ENCODE measurements at places on chromosomes 13 and 19.

DNA sequence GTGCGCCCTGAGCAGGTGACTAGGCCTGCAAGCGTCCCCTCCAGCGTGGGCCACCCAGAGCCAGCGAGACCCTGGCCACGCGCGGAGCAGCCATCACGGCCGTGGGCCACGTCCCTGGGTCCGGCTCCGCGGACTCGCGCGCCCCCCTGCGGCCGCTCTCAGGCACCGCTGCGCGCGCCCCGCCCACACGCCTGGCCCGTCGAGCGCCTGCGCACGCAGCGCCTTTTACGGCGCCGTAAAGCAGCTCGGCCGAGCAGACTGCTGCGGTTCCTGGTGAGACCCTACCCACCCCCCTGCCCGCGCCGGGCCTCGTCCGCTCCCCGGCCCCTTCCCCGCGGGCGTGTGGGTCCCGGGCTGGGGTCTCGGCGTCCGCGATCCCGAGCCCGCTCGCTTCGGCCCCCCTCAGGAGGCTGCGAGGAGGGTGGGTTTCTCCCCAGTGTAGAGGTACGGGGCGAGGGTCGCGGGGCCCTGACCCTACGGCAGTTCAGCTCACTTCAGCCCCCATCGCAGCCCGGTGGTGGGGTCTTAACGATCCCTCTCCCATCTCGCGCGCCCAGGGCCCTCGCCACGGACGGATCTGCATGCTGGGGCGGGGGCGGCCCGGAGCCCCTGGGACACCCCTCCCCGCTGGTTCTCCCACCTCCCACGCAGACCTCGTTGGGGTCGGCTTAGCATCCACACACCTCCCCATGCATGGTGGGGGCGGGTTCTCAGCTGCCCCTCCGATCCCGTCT, at the start of gene TRAPPC5:
Gene TRAPPC5 (plus strand): TSS at position 228 of the 734 bp plus-strand sequence. CDS start 1,421 bp downstream, outside the sequence.
- DNase-seq: peak; percentile 78

GRCh38 chr19:52094526-52095130, 937 bp downstream of the ZNF841 start:
- no peak for DNase-seq

DNA sequence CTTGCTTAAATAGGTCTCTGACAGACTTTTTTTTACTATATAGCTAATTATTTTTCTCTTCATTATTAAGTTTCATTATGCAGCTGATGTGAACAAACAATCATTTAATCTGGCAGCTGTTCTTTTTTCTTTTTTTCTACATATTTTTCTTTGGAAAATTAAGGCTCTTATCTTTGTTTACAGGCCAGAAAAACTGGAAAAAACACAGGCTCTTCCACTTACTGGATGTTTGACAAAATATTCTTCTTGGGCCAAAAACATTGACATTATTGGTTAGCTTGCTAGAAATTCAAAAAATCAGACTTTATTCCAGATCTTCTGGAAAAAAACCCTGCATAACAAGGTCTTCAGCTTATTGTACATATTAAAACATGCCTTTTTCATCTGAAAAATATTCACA, 15.7 kb downstream of the ZNF66 start:
- DNase-seq: no peak

- peak; percentile 18 for DNase-seq
These were observed 916.6 kb downstream of the DIAPH3 start for GRCh38 chr13:59247171-59247570.

DNA sequence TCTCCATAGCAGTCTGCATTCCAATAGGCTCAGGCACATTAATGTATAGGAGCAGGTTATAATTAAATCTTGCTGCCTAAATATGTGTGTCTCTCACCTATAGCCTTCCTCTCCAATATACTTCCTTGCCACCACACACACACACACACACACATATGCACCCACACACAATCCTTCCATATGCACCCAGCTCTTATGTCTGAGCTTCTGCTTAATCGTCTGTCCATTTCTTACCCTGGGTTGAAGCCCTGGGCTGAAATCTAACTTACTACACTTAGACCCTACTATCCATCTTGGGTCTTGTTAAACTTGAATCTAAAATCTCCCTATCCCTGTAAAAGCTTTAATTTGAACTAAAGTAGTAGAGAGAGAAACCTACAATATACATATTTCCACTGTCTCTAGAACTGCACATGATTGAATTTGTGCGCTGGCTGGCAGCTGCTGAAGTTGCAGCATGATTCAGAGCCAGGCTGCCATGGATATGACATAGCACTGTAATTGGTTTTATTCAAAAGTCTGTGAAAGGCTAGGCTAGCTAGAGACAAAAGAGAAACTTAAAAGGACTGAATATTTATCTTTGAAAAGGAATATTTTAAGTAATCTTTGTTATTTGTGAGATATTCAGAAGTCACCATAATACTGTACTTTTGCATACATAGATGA, 25.7 kb upstream of the FREM2 start:
- DNase-seq: no peak

DNA sequence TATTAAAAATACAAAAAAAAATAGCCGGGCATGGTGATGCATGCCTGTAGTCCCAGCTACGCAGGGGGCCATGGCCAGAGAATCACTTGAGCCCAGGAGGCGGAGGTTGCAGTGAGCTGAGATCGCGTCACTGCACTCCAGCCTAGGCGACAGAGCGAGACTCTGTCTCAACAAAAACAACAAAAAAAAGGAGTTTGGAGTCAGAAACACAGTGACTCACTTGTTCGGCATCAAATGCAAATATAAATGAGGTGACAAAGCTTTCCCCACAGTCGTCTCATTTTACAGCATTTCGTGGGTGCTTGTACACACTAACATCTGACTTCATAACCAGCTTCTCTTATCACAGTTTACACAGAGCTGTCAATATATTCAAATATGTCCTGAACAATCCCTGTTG, 11.0 kb downstream of the ZNF665 start:
- no peak for DNase-seq

DNA sequence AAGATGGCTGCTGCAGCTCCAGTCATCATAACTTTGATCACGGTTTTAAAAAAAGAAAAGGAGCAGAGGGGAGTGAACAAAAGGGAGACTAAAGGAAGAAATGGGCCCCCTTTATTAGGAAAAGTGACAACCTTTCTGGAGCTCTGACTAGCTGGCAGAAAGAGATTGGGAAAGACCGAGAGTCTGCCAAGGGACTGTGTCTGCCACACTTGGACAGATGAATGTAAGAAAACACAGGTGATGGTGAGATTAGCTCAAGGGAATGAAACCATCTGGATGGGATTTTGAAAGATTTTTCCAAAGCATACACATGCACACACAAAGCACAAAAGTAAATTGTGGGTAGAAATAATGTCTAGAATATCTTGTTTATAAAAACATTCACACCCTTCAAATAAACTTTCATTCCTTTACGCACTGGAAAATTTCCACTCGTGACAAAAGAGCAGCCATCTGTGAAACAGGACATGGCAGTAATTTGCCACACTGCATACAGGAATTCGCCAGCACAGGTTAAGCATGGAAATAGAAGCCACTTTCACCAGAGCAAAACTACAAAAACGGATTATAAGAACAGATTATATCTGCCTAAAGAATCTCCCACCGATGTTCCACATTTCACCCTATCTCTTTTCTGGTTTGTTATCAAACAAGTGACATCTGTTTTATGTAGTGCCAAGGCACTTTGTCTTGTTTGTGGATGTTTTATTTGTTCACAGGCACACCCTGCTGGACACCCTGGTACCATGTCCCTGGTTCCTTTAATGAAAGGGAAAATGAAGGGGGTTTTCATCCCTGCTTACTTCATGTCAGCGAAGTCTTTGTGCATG, 819.5 kb downstream of the DIAPH3 start:
- DNase-seq: peak; percentile 77

DNA sequence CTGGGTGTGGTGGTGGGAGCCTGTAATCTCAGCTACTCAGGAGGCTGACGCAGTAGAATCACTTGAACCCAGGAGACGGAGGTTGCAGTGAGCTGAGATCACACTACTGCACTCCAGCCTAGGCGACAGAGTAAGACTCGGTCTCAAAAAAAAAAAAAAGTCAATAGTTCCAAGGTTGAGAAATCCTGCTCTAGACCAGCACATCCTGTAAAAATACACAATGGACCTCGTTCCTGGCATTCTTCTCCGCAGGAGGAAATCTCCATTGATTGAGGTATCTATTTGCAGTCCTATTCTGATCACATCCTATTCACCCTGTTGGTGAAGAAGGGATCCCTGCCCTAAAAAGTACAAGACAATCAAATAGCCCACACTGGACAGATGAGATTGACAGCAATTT, 15.2 kb downstream of the ZFP14 start:
- no peak for DNase-seq

DNA sequence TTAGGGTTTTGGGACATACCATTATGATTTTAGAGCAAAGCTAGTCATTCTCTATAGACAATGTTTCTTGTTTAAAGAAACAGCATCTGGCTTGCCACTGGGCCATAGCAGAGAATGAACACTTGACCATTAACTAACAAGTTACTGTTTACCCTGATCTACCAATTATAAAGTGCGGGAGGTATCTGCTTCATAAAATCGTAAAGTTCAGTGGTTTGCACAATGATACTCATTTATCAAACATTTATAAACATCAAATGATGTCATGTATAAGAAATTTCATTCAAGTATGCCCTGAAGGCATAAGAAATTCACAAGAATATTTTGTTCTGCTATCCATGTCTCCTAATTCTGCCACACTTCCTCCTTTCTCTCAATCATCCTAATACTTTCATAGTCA, 139.2 kb downstream of the PCDH20 start:
- no peak for DNase-seq

GRCh38 chr13:112056739-112057438, 10.1 kb upstream of the SOX1 start:
- DNase-seq: no peak

DNA sequence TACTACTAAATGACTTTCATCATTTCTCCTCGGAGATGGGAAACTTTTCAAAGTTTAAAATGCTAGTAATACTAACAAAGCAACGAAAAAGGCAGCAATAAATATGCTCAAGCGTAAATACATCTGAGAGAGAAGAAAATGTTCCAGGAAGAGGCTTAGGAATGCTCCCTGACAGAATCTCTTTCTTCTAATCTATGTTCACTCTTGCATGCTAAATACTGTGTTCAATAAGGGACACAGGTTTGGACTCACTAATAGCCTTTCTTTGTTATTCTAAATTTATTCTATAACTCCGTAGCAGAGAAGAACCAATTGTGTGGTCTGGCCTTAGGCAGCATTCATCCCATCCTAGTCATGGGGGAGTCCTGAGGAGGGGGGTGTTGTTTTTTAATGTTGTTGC, 823.0 kb downstream of the PCDH9 start:
- DNase-seq: no peak

- DNase-seq: no peak
These were observed 18.3 kb downstream of the GPC6 start for GRCh38 chr13:93244918-93245280.

DNA sequence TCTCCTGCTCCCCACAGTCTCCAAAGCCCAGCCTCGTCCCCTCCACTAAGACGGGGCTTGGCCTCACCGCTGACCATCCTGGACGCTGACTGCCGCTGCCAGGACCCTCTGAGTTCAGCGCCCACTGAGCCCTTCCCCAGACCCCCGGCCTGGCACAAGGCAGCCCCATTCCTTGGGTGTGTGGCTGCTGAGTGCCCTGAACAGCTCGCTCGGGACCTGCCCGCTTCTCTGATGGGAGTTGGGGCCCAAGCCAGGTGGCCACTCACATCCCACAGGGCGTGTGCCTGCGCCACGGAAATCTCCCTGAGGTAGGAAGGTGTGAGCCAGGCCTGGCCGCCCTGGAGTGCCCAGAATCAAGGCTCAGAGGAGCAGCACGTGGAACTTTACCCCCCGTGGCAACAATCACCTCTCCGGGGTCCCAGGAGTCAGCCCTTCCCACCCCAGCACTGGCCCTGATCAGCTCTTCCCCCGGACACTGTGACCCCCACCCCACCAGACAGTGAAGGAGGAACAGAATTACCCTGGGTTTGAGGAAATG, 20.8 kb downstream of the C13orf46 start:
- no peak for DNase-seq

DNA sequence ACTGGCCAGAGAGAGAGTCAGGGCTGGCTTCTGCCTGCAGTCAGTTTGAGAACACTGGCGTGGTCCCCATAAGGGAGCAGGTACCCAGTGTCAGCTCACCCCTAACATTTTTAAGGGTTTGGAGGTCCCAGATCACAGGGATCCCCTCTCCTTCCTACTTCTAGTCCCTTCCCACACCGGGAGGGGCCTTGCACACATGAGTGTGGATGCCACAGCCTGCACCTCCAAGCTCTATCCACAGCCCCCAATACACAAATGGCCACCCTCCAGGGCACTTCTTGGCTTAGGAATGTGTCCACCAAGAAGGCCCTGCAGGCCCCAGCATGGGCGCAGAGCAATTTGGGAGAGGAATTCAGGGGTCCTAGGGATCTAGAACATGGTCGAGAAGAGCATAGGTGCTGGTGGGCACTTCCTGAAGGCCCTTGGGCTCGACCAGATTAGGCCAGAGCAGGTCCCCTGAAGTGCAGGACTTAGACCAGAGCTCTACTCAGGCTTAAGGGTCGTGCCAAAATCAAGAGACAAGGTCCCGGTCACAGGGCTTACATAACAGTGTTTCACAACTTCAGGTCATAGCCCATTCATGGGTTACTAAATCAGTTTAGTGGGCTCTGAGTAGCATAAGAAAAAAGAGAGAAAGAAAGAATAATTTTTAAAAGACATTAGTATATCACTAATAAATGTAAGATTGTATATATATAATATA, 16.0 kb downstream of the FXYD5 start:
- no peak for DNase-seq

DNA sequence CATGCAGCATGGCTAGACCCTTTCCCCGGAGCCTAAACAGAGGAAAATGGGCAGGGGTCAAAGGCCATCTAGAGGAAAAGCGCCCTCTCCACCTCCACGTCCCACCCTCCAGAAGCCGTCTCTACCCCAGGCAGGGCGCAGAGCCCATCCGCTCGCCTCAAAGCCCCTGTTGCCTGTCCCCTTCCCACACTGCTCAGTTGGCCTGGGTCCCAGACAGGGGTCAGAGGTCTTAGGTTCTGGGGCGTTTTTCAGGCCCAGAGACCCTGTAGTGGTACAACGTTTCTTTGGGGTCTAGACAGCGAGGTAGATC, 285 bp downstream of the TMEM143 start:
- no peak for DNase-seq

GRCh38 chr19:14526423-14526822, 3.0 kb upstream of the TECR start:
- no peak for DNase-seq

DNA sequence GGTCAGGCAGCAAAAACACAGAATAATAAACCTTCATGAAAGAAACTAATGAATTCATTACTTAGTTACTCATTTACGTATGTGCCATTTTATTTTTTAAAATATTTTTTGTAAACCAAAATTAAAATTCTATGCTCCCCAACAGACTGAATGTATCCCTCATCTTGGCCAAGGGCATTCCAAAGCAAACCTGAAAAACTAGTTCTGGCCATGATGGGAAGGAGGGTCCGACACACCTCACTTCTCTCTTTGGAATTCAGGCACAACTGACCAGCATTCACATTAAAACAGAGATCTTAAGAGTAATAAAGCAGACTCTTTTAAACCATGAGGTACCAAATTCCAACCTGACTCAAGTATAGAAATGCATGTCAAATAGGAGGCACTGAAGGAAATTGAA, 1576.9 kb upstream of the SPRY2 start:
- no peak for DNase-seq

DNA sequence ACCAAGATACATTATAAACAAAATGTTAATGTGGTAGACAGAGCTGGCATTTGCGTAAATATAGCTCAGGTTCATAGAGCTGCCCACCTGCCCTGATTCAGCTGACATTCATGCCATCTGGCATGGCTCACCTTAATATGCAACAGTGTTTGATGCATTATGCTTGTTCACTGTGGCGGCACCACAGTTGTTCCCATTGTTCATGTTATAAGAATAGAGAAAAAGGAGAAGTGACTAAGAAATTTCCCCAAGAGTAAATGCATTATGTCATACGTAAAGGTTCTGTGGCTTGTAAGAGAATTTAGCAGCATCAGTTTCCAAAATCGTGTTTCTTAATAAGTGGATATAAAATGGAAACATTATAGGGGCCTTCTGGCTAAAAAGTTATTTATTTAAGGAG, 4.5 kb downstream of the CCNA1 start:
- no peak for DNase-seq
